ENCODE measurements at places on chromosomes 6 and 20.

GRCh38 chr6:125164696-125165095 lies 11.1 kb downstream of the TPD52L1 start:
- no peak for DNase-seq

- DNase-seq: no peak
Observed at GRCh38 chr20:55538261-55538908, 466.9 kb downstream of the CBLN4 start.

GRCh38 chr6:31203345-31203979 lies 33.0 kb upstream of the POU5F1 start:
- DNase-seq: peak; percentile 51

DNA sequence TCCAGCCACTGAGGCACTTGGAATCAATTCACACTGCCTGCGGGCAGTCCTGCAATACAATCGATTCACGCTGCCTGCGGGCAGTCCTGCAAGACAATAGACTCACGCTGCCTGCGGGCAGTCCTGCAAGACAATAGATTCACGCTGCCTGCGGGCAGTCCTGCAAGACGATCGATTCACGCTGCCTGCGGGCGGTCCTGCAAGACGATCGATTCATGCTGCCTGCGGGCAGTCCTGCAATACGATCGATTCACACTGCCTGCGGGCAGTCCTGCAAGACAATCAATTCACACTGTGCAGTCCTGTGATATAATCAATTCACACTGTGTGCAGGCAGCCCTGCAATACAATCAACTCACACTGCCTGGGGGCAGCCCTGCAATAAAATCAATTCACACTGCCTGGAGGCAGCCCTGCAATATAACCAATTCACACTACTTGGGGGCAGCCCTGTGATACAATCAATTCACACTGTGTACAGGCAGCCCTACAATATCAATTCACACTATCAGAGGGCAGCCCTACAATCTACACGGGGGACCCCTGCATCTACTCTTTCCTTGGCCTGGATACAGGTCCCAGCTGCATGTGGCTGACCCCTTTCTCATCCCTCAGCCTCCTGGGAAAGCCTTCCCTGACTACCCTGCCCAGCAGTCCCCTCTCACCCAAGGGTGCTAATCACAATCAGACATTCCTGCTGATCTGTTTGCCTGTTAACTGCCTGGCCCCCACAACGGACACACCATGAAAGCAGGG lies 10.4 kb downstream of the TAF4 start:
- DNase-seq: no peak

GRCh38 chr6:87832025-87832825 lies 130.2 kb upstream of the AKIRIN2 start:
- no peak for DNase-seq

- DNase-seq: no peak
Observed at GRCh38 chr6:41122373-41122772, 31.8 kb downstream of the TREML1 start.

DNA sequence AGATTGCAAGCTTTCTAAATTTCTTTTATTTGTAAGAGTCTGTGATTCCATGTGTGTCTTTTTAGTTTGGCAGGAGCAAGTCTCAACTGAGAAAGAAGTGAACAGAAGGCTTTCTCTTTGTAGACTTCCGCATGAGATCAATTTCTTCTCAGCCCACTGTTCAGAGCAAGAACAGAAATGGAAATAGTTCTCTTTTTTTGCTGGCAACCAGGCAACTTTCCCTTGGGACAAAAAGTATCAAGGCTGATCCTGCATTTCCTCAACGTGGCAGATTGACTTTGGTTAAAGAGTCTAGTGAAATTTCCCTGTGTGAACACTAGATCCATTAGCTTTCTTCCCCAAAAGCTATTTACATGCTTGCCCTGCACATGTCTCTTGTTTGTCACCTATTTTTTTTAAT lies 46.8 kb upstream of the JAG1 start:
- no peak for DNase-seq

DNA sequence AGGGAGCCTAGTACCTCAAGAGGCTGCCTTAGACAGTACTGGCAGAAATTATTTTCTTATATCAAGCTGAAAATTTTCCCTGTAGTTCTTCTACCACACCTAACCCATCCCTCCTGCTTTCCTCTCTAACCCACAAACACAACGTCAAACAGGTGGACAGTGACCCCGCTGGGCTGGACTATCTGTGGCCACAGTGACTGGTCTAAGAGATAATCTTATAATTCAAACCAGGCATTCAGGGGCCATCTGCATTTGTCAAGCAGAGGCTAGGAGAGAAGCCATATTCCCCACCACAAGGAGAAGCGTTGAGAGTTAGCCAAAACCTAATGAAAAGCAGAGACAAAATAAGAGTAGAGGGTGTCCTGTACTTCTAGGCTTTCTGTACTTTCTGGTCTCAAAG lies 8.2 kb downstream of the HDDC2 start:
- no peak for DNase-seq

DNA sequence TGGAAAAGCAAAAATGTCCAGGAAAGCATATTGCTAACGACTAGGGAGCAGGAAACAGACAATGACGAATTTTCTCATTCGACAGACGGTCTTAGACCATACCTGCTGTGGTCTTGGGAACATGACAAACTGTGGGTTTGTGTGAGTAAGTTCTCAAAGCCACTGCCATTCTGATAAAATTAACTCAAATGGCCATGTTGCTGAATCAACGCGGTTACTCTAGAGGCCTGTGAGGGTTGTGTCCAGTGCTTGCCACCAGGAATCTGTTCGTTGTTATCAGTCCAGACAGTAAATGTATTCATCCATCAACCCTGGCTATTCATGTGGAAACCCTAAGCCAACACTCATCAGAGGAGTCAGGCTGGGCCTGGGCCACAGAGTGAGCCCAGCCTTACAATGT lies 124.3 kb downstream of the MYLK4 start:
- DNase-seq: no peak

All from activated CD8-positive, alpha-beta memory T cell treated with anti-CD3 and anti-CD28 coated beads, Interleukin-2, amount 50 U/mL, for 4 hours (primary cell).